RPMI7951 (cell line): ENCODE measurements at places on chromosomes 13 and 19.

GRCh38 chr13:54687173-54687572, 1658.6 kb downstream of the OLFM4 start:
- DNase-seq, result no peak

DNA sequence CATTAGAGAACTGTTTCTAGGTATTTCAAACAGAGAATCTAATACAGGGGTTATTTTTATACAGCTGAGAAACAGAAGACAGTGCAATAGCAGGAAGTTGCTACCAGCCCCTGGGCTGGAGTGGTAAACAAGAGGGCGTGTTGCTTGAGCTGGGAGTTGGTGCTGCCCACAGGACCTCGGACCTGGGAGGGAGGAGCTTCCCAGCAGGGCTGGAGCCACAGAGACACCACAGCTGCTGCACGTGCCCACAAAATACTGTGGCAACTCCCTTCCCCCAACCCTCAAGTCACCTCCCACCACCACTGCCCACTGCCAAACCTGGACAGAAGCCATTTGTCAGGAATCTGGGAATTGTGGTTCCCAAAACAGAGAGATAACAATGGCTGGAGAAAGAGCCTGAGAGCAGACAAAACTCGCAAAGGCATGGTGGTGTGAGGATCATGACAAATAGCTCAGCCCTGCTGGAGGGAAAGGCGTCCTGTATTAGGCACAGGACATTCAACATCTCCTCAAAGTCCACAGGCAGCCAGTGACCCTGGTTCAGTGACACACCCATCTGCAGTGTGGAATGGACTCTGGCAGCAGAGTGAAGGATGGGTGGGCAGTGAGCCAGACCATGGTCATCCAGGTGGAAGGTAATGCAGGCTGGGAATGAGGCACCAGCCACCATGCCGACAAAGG, 57.2 kb downstream of the SPATA13 start:
- DNase-seq, result peak; percentile 29

DNA sequence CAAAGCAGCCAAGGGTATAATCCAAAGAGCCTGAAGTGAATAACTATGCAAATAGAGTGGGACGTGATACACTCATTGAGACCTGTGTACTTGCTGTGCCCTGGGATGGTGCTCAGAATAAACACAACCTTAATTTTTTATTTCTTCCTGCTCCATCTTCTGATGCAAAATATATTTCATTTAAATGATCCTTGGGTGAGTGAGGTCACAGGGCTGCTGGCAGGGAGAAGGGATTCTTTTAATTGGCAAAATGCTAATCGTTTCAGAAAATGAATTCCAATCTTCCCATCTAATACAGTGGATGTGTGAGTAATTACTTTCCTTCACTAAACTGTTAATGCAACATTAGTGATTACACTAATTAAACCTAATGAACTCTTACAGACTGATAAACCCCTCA, 63.5 kb downstream of the SIAH3 start:
- no peak for DNase-seq

- peak; percentile 96 for DNase-seq
Measured at GRCh38 chr13:46354156-46355087, 32.6 kb downstream of the RUBCNL start.

DNA sequence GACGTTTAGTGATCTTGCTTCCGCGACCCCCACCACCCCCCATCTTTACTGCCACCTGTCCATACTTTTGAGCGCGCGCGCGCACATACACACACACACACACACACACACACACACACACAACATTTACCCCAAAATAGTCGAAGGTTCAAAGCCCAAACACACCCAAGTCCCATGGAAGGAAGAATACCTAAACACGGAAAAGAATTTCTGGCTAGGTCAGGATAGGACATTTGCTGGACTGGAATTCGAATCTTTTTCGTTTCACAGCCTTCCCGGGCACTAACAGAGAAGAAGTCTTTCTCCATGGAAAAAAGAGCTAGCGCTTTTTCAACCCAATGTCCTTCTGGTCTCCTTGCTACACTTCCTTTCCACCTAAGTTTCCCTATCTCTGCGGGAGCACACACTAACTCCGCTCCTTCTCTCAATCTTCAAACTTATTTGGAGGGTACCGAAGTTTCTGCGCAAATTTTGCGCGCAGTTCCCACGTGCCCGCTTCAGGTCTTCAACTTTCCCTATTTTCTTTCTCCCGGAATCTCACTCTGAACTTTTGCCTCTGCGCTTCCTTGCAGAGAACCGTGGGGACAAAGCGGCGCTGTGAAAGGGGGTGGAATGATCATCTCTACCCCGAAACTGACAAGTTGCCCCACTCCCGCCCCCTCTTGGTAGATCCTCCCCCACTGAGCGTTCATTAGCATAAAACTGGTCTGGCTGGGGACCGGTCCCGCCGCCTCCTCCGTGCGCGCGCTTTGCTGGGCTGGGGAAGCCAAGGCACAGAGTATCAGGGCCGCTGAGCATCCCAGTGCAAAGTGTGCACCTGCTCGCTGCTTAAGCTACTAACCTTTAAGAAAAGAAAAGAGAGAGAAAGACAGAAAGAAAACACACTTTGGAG, 2.7 kb downstream of the DACH1 start:
- no peak for DNase-seq

DNA sequence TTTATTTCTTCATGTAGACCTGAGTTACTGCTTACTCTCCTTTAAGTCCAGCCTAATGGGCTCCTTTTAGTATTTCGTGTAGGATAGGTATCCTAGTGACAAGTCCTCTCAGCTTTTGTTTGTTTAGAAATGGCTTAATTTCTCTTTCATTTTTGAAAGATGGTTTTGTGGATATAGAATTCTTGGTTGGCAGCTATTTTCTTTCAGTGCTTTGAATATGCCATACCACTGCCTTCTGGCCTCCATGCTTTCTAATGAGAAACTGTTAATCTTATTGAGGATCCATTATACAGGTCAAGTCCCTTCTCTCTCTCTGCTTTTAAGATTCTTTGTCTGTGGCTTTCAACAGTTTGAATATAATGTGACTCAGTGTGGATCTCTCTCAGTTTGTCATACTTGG, 46.8 kb upstream of the SACS start:
- DNase-seq, result no peak

GRCh38 chr19:50632151-50632835, 7.4 kb downstream of the SYT3 start:
- DNase-seq, result no peak

DNA sequence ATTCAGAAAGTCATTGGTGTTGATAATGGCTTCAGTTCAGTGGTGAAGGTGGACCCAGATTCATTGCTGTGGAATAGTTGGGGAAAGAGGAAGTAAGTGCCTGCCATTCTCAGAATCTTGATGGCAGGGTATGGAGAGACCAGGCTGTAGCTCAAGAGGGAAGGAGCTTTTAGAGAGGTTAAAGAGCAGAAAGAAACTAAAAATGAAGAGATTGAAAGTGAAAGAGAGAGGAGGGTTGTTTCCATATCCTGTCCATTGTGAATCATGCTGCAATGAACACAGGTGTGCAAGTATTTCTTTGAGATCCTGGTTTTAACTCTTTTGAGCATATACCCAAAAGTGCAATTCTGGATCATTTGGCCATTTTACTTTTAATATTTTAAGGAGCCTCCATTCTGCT, 12.5 kb downstream of the GJB6 start:
- DNase-seq, result no peak

- DNase-seq, result no peak
Measured at GRCh38 chr13:84831666-84832657, 949.7 kb upstream of the SLITRK1 start.

DNA sequence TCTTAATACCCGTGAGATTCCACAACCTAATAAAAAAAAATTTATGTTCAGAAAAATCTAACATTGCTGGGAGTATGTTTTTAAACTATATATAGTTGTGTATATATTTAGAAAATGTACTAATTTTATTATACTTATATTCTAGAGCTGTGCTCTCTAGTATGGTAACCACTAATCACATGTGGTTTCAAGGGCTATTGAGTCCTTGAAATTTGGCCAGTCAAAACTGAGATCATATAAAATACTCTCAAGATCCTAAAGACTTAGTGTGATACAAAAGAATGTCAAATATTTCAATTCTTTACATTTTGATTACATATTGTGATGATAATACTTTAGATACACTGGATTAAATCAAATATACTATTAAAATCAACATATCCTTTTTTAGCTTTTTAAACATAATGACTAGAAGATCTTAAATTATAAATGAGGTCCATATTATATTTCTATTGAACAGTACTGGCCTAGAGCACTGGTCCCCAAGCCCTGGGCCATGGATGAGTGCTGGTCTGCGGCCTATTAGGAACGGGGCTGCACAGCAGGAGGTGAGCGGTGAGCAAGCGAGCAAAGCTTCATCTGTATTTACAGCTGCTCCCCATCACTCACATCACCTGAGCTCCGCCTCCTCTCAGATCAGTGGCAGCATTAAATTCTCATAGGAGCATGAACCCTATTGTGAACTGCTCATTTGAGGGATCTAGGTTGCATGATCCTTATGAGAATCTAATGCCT, 176.5 kb upstream of the NBEA start:
- DNase-seq, result no peak
